ENCODE measurements at places on chromosomes 11 and 22.

DNA sequence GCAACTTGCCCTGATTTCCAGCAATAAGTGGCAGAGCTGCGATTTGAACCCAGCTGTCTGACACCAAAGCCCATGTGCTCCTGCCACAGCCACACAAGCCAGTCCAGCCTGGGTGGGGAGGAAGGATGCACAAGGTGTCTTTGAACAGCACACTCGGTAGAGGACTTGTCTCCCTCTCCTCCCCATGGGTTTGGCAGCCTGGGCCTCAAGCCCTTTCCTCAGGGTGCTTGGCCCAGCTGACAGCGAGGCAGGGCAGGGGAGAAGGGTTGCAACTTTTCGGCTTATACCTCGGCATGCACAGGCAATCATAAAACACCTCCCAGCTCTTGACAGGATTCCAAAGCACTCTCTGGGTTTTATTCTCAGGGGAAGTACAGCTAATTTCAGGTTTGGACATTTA lies 19.3 kb downstream of the ASPHD2 start:
- DNase-seq, result no peak

GRCh38 chr11:496834-497564 lies 10.0 kb downstream of the RNH1 start:
- no peak for DNase-seq

DNA sequence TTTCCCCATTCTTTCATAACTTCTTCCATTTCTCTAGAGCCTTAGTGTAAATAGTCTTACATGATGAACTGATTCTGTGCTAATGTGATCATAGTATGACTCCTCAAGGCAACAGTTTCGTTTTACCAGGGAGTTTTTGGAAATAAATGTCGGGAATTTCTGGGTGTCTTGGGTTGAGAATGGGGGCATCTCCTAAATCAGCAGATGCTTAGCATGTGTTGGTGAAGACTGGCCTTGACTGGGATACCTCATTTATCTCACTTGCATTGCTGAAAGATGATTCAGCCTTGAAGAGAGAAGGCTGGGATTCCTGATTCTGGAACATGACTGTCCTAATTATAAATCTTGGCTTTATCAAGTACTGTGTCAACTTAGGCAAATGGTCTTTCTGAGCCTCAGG lies 115.7 kb upstream of the C11orf87 start:
- DNase-seq, result no peak

DNA sequence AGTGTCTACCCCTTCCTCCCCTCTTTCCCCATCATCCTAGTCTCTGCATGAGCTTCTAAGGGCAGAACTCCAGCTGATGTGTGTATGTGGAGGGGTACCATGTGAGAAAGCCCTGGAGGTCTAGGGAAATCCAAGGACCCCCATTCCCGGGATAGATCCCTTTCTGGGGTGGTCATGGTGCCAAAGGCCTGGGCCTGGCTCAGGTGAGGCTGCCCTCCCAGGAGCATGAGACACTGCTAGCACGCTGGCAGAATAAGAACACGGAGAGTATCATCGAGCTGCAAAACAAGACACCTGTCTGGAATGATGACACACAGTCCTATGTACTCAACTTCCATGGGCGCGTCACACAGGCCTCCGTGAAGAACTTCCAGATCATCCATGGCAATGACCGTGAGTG lies 19.6 kb downstream of the TUB start:
- no peak for DNase-seq

- DNase-seq, result no peak
Measured at GRCh38 chr11:17564687-17565042, 17.6 kb downstream of the OTOG start.

DNA sequence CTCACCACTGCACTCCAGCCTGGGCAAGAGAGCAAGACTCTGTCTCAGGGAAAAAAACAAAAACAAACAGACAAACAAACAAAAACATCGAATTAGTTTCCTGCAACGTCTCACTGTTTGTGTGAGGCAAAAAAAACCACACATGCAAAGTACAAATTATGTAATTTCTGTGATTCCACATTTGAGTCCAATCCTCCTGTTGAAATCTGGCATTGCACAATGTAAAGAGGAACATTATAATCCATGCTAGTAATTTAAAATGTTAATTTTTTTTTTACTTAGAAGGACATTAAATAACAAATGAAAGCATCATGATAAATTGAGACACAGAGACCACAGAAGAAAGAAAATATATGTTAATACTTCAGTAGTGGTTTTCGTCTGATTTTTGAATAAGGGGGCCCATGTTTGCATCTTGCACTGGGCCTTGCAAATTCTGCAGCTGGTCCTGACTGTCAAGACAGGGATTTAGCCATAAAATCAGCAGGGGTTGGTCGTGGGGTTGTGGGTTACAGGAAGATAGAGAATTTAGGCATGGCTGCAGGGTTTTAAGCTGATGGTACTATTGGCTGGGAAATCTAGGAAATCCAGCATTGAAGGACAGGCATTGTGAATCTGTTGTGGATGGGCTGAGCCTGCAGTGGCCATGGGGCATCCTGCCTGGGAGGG lies 102.6 kb upstream of the ALDH3B2 start:
- no peak for DNase-seq

- DNase-seq, result no peak
Measured at GRCh38 chr11:79371152-79371551, 69.7 kb downstream of the TENM4 start.

DNA sequence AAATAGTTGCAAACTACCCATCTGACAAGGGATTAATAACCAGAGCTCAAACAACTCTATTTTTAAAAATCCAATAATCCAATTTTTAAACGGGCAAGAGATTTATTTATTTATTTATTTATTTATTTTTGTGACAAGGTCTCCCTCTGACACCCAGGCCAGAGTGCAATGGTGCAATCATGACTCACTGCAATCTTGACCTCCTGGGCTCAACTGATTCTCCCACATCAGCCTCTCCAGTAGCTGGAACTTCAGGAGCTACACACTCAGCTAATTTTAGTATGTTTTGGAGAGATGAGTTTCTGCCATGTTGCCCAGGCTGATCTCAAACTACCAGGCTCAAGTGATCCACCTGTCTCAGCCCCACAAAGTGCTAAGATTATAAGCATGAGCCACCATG lies 267.2 kb upstream of the BLID start:
- DNase-seq, result no peak

DNA sequence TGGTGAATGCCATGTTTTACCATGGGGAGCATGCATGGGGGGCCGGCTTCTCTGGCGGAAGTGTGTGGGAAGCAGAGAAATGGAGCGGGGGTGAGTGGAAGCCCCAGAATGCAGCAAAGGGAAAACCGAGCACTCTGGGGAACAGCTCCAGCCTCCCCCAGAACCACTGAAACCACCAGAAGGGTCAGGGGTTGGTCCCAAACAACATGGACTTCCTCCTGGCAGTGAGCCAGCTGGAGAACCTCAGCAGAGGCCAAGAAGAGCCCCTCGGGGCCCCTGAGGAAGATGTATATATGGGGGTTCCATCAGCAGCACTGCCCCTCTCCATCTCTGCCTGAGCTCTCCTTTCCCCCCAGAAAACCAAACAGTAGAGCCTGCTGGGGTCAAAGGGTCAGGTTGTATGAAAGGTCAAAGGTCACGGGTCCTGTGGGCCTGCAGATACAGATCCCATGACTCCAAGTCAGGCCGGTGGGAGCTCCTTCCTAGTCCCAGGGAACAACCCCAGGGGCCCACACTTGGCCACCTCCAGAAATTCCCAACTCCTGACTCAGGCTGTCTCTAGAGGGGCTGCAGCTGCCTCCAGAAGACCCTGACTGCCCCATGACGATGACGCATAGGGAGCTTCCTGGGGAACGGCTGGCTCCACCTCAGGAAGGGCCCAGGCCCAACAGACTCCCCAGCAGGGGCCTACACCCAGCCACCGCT lies 48.5 kb upstream of the TIMP3 start:
- DNase-seq, result no peak

DNA sequence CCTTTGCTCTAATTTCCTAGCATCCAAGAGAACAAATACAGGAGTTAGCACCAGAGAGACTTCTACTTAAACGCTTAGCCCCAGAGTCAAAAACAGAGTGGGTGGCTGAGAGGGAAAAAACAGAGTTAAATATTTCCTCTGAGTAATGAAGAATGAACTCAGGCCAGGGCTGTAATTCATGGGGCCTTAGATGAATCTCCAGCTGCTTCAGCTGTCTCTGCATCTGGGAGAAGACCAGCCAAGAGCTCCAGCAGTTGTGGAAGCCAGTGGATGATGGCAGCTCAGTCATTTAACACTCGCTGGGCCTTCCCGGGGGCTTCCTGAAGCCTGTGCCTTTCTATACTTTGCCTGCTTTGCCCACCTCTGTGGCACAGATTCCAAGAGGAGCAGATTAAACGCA lies 5.7 kb upstream of the ADAMTS15 start:
- no peak for DNase-seq

- DNase-seq, result no peak
Measured at GRCh38 chr11:125554038-125554437, 15.2 kb upstream of the EI24 start.

DNA sequence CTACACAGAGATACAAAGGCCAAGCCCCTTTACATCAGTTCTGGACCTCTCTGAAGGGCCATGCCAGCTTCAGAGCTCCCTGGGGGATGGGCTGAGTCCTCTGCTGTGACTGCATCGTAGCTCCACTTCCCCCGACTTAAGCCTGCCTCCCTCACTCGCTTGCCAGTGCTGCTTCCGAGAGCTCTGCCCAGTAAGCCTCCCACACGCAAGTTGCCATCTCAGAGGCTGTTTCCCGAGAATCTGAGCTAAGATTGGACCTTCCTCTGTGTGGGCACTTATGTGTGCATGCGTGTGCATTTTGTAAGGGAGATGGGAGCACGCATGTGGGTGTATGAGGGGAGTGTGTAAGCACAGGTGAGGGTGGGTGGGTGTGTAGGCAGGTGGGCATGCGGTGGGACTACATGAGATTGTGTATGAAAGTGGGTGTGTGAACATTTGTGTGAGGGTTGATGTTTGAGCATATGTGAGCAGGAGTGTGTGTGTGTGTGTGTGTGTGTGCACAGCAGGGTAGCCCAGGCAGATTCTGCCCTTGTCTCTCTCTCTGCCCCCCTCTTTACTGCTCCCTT lies 163.0 kb upstream of the SYT13 start:
- DNase-seq, result no peak

- no peak for DNase-seq
Measured at GRCh38 chr11:123135863-123136446, 59.1 kb downstream of the CLMP start.

- no peak for DNase-seq
Measured at GRCh38 chr11:77101043-77101537, 1.6 kb upstream of the OMP start.

DNA sequence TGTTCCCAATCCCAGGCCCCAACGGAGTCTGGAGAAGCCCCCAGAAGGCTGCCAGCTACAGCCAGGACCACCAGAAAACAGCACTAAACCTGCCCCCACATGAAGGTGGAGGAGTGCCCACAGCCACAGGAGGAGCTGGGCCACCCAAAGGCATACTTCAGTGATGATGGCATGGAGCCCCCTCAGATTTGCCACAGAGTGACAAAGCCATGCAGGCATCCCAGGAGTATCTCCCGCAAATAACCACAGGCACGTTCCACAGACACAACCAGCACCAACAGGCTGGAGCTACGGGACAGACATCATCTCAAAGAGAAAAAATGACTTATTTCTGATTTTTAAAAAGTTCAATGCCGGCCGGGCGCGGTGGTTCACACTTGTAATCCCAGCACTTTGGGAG lies 10.6 kb downstream of the CARS1 start:
- DNase-seq, result no peak

DNA sequence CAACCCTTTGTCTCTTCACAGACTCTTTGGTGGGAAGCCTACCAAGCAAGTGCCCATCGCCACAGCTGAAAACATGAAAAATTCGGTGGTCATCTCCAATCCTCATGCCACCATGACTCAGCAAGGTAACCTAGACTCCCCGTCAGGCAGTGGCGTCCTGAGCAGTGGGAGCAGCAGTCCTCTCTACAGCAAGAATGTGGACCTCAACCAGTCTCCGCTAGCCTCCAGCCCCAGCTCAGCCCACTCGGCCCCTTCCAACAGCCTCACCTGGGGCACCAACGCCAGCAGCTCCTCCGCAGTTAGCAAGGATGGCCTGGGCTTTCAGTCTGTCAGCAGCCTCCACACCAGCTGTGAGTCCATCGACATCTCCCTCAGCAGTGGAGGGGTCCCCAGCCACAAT lies 111.6 kb downstream of the DBX1 start:
- DNase-seq, result no peak

GRCh38 chr11:57299150-57299737 lies 25.5 kb downstream of the TNKS1BP1 start:
- no peak for DNase-seq

- no peak for DNase-seq
Measured at GRCh38 chr11:114309517-114309916, 13.3 kb downstream of the NNMT start.
